ENCODE measurements at places on chromosomes 6 and 20.

GRCh38 chr6:56746767-56747504 is 104.2 kb upstream of the DST start:
- no peak for DNase-seq

DNA sequence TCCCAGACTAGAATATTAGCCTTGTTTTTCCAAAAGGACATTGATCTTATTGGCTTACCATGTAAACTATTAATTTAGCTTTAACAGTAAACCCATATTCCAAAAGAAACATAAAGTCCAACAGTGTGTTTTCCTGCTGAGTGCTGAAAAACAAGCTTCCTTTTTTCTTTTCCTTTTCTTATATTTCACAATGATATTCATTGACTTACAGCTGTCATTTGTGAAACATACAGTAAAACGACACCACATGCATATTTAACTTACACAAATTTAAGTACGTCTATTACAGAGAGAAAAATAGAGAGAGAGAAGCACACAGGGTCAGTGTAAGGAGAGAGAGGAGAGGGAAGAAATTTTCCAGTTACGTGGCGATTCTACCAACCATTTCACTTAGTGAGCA is 543.9 kb upstream of the JARID2 start:
- DNase-seq, result no peak

DNA sequence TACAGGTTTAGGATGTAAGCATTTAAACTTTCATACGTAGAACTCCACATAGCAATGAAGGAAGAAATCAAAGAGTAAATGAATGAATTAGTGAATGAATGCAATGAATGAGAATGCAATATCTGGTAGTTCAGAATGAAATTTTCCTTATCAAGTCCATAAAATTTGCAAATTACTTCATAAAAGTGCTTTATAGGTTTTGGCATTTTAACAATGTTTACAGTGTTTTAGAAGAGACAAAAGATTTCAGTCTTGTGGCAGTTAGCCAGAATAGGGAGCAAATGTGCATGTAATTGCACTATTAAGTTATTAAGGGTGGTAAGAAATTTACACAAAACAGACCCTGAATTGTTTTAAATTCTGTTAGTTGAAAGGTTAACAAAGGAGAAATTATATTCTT is 739.4 kb upstream of the FLRT3 start:
- no peak for DNase-seq

GRCh38 chr20:33072813-33073212 is 6.6 kb upstream of the BPIFB4 start:
- no peak for DNase-seq

GRCh38 chr6:10690651-10691445 is 3.6 kb downstream of the C6orf52 start:
- DNase-seq, result peak; percentile 38

GRCh38 chr6:142474531-142475289 is 172.9 kb downstream of the ADGRG6 start:
- DNase-seq, result peak; percentile 31

- DNase-seq, result no peak
Observed at GRCh38 chr6:107668743-107669474, 155.2 kb downstream of the SCML4 start.

DNA sequence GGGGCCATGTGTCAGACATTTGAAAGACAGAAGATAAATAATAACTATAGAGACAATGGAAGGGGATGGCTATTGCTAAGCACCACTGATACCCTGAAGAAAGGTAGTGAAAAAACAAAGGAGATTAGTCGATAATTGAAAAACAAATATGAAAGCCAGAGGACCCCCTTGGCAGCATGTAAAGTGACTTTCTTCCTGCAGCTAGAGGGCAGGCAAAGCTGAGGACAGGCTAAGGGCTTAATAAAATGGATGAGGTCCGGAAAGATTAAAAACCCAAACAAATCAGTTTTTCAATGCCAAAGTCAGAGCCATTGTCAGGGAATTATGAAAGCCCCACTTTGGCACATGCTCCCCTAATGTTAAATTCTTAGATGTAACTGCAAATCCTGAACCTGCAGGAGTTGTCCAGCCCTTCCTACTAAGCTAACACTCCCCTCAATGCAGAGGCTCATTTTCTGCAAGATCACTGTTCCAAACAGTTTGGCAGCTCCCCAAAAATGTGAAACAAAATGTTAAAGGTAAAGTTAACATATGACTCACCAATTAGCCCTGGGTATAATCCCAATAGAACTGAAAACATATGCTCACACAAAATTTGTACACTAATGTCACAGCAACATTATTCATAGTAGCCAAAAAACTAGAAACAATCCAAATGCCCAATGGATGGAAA is 1177.9 kb downstream of the GRIK2 start:
- DNase-seq, result no peak

GRCh38 chr6:166289207-166290060 is 18.8 kb downstream of the PRR18 start:
- no peak for DNase-seq

DNA sequence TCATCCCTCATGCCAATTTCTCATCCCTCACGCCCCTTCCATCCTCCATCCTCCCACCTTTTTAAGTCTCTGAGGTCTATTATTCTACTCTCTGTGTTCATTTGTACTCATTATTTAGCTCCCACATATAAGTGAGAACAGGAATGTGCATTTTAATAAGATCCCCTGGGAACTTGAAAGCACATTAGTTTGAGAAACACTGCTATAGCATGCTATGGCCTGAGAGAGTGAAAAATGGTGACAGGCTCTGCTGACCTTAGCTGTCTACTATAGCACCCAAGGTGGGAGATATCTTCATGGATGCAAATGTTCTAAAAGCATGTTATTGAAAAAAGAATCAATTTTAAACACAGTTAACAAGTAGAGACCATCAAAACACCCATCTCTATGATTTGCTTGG is 712.0 kb downstream of the TFAP2A start:
- DNase-seq, result no peak

- no peak for DNase-seq
Observed at GRCh38 chr20:258963-259362, 1.4 kb downstream of the DEFB132 start.

DNA sequence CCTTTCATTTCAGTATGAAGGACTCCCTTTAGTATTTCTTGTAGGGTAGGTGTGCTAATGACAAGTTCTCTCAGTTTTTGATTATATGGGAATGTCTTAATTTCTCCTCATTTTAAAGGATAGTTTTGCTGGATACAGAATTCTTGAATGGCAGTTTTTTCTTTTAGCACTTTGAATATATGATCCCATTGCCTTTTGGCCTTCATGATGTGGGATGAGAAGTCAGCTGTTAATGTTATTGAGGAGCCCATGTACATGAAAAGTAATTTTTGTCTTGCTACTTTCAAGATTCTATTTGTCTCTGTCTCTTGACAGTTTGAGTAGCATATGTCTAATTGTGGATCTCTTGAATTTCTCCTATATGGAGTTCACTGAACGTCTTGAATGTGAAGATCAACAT is 30.9 kb downstream of the RSPH3 start:
- no peak for DNase-seq

- DNase-seq, result no peak
Observed at GRCh38 chr6:166078294-166078693, 89.4 kb downstream of the TBXT start.

- DNase-seq, result no peak
Observed at GRCh38 chr6:80382811-80383210, 276.3 kb downstream of the BCKDHB start.

DNA sequence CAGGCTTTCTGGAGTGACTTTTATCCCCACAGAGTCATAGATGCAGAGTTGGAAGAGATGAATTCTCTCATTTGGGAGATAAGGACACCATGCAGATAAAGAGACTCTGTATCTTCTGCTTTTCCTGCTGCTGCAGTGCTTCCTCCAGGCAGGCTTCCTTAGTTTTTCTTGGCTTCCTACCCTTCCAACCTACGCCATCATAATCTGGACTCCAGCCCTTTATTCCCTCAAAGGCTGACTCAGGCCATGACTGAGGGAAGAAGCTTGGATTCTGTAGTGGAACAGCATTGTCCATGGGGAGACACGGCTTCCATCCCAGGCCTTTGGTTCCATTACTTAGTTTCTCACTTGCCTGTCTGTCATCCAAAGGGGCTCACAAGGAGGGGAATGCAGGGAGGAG is 6.5 kb upstream of the RNF24 start:
- no peak for DNase-seq

DNA sequence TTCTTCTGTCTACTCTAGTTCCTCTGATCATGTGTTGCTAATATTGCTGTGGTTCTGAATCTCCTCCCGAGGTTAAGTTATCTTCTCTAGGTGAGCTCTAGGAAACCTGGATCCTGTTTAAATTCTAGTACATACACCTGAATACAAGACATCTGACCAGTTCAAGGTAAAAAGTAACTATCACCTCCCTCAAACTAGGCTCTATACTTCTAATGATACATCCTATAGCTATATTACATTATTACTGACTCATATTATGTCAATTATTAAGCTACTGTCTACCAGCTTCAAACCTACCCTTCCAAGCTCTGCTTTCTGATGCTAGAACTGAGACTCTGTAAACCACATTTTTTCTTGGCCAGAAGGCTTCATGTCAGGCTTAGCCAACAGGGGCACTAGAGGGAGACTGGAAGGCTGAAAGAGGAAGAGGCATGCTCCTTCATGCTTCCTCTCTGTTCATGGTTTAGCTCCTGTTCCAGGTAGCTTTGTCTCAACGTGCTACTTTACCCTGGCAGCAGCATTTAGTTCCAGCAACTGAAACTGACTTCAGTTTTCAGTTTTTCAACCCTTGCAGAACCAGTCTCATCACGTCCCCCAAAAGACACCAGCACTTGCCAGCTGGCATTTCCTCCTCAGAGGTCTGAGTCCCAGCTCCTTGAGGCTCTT is 148.4 kb upstream of the TOP1 start:
- no peak for DNase-seq

GRCh38 chr6:44457596-44457995 is 70.1 kb downstream of the CDC5L start:
- no peak for DNase-seq

DNA sequence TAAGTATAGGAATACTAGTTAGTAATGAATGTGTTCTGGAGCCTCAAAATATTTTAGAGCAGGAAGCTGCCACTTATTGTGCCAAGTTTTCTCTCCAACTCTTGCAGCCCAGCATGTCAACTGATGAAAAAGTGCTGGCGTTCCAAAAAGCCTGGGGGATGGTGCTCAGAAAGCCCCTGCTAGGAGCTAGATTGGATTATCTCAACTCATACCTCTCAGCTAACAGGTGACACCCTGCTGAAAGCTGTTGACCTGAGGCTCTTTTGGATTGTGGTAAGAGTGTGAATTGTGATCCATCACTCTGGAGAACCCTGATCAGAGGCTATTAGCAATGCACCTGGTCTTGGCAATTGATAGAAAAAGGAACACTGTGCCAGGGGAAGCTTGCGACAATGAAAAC is 580.4 kb downstream of the EYS start:
- DNase-seq, result no peak
